ENCODE measurements at places on chromosomes 3 and 15.

GRCh38 chr3:180782195-180782984 is 103.1 kb upstream of the CCDC39 start:
- no peak for DNase-seq

- no peak for DNase-seq
These were observed 16.1 kb downstream of the TM6SF1 start for GRCh38 chr15:83123529-83123928.

GRCh38 chr3:139771331-139771730 is 93.6 kb upstream of the NMNAT3 start:
- no peak for DNase-seq

- DNase-seq = no peak
These were observed 87.5 kb downstream of the RORA start for GRCh38 chr15:61141497-61142125.

- no peak for DNase-seq
These were observed 1038.8 kb downstream of the AGBL1 start for GRCh38 chr15:87118435-87118834.

- DNase-seq = no peak
These were observed 276.2 kb upstream of the CTNNB1 start for GRCh38 chr3:40923143-40923542.

GRCh38 chr3:186254676-186255650 is 107.1 kb downstream of the DGKG start:
- peak; percentile 19 for DNase-seq

DNA sequence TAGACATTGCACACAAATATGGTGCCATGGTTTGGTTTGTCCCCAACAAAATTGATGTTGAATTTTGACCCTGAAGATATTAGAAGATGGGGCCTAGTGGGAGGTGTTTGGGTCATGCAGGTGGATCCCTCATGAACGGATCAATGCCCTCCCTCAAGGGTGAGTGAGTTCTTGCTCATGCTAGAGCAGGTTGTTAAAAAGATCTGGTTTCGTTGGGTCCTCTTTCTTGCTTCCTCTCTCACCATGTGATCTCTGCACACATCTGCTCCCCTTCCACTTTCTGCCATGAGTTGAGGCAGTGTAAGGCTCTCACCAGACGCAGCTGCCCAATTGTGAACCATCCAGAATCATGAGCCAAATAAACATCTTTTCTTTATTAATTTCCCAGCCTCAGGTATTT is 87.8 kb upstream of the MDFIC2 start:
- no peak for DNase-seq

GRCh38 chr15:83793069-83793468 is 139.1 kb downstream of the ADAMTSL3 start:
- no peak for DNase-seq

DNA sequence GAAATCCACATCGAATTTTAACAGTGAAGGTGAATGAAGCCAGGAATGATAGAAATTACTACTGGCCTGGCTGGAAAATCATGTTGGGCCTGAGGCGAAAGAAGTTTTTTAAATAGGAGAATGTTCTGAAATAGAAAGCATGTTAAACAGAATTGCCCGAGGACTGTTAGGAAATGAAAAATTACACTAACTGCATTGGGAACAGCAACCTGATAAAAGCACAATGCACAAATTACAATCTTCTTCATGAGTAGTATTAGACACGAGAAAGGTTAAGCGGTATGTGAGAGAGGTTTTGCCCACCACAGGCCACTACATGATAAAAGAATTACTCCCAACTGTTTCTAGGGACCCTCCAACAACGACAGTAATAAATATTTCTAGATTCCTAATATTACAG is 18.9 kb downstream of the GBE1 start:
- DNase-seq = no peak

- DNase-seq = no peak
These were observed 45.9 kb downstream of the DAPK2 start for GRCh38 chr15:64000183-64000951.

DNA sequence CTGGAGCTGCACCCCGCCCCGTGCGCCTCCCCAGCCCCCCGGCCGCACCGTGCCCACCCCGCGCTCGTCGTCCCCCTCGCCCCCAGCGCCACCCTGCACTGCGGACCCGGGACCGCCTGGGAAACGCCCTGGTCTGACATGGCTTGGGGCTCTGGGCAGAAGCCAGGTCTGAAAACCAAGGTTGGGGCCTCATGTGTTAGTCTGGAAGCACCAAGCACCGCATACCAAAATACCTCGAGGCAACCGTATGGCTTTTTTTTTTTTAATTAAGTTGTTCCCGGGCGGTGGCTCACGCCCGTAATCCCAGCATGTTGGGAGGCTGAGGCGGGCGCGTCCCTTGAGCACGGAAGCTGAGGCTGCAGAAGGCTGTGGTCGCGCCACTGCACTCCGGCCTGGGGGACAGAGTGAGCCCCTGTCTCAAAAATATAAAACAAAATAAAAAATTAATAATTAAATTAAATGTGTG is 91.5 kb upstream of the CHD2 start:
- no peak for DNase-seq

- DNase-seq = no peak
These were observed 213.1 kb downstream of the TBC1D2B start for GRCh38 chr15:77864211-77865105.

DNA sequence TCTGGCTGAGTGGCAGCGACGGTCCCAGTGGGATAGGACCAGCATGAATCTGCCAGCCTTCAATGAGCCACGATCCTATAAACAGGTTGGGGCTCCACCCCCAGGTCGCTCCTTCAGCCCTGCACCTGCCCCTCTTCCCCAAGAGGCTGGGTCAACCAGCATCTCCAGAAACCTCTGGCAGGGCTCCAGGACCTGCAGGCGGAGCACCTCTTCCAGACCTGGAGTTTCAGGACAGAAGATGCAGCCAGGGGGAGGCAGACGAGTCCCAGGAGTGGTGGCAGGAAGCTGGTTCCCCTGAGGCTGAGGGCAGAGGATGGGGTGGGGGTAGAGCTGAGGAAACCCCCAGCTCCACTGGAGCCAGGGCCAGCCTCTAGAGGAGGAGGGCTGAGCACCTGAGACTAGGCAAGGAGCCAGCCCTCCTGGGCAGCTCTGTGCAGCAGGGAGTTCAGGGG is at the start of gene PLA2G4D:
TSS of gene PLA2G4D (minus strand) at position 51 of the 452 bp plus-strand sequence. CDS start 103 bp downstream, outside the sequence.
- no peak for DNase-seq
